ENCODE measurements at places on chromosomes 6 and 20.

DNA sequence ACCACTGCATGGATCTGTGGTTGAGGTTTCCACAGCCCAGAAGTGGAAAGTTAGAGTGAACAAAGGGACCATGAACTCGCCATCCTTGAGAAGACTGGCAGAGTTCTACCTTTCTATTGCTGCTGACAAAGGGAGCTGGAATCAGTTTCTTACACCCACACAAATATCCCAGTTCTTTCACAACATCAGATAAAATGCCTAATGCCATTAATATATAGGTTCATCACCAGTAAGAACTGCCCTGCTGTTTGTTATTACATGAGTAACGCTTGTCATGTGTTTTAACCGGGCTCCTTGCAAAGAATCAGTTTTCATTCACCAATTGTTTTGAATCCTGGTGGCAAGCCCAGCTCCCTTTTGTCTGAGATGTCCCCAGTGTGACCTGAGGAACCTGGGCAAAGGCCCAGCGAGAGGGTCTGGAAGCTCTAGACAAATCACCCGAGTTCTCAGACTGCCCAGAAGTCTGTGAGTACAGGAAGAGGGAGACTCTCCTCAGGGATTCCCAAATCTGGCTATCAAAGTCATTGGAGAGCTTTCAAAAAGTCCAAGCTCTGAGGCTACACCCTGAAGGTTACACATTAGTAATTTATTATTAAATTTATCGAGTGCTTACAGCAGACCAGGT lies 7.5 kb upstream of the CD164 start:
- DNase-seq, result no peak

GRCh38 chr6:31643818-31644454 lies 8.5 kb downstream of the BAG6 start:
- no peak for DNase-seq

DNA sequence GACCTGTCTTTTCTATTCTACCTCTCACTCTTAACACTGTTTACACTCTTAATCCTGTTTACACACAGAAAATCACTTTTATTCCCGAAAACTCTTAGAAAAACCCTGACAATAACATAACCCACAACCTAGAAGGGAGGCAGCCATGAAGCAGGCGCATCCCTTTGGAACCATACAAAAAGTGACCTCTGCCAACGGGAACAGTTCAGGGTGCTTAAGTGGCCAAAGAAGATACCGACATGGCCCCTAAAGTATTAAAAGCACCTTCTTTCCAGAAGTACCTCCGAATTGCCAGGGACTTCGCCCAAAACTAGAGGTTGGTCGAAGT lies 490 bp downstream of the MMUT start:
- DNase-seq, result no peak

- no peak for DNase-seq
Observed at GRCh38 chr20:24773751-24774201, 175.3 kb upstream of the CST7 start.

DNA sequence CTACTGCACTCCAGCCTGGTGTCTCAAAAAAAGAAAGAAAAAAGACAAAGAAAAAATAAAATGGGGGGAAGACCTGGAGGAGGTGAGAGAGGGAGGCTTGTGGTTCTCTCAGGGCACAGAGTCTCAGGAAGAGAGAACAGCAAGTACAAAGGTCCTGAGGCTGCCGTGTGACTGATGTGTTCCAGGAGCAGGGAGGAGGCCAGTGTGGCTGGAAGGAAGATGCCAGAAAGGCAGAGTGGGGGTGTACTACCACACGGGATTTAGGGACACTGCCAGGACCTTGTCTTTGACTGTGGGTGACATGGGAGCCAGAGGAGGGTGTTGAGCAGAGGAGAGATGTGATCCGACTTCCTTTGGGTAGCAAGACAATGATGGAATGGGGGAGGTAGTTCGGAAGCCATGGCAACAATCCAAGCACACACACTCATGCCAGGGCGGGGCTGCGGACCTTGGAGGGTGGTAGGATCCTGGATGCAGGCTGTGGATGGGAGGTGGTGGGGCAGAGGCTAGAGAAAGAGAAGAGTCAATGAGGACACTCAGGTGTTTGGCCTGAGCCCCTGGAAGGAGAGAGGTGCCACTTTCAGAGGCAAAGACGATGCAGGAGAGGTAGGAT lies 136.4 kb upstream of the PTPN1 start:
- no peak for DNase-seq

DNA sequence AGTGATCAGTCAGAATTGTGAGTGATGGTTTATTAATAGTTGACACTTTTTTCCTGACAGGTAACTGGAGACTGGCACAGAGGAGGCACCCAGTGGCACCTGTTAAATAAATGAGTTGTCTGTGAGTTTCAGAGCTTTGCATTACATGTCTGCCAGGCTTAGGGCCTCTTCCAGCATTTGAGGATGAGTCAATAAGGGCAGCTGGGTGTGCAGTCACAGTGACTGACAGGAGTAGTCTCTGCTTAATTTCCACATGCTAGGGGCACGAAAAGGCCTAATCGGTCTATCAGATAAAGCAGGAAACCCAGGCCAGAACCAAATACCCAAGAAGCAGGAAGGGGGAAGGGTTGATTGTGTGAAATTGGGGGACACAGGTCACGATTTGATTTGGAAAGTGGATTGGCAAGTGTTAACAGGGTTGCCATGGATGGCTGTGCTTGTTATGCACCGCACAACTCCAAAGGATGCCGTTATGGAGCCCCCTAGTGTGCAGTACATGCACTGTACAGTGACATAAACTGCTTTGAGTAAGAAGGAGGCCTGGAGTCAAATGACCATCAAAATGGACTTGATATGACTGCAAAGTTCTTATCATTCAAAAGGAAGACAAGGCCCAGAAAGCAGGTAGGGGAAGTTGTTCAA lies 111.9 kb upstream of the GGTLC1 start:
- DNase-seq, result peak; percentile 44

- no peak for DNase-seq
Observed at GRCh38 chr6:71204741-71205140, 83.9 kb upstream of the OGFRL1 start.

GRCh38 chr20:53699906-53700305 lies 106.3 kb upstream of the ZNF217 start:
- DNase-seq, result no peak

DNA sequence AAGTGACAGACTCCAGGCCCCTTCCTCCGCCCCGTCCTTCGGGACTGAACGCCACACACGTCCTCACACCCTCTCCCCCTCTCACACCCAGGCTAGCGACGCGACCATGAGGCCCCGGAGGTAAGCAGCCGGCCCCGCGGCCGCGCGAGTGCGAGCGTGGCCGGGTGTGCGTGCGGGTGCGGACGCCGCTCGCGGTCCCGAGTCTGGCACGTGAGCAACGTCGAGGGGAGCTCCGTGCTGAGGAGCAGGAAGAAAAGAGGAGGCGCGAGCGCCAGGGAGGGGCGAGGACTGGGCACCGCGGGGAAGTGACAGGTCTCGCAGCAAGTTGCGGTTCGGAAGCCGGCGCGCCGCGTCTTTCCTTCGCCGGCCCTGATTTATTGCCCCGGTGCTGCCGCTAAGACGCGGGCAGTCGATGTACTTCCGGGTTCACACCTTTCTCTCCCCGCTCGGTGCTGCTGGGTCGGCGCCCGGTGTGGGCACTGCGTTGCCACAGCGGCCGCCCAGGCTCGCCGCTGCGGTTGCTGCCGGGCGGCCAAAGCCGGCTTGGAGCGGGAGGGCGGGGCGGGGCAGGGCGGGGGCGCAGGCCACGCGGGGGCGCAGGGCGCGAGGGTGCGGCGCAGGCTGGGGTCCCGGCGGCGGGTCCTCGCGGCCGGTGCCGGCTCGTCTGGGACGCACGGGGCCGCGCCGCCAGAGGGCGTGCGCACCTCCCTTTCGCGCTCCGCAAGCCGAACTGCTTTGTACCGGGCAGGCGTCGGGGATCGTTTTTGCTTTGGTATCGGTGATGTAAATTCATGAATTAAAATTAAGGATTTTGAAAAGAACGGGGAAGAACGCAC lies 15.8 kb upstream of the LIN28B start:
- DNase-seq, result no peak

- no peak for DNase-seq
Observed at GRCh38 chr6:7143476-7143974, 35.8 kb downstream of the RREB1 start.

All from effector memory CD8-positive, alpha-beta T cell (primary cell).